Stimulated activated CD8-positive, alpha-beta memory T cell treated with anti-CD3 and anti-CD28 coated beads, Interleukin-7, amount 100 ng/mL, for 1 hour (primary cell): ENCODE measurements at places on chromosomes 2 and 18.

DNA sequence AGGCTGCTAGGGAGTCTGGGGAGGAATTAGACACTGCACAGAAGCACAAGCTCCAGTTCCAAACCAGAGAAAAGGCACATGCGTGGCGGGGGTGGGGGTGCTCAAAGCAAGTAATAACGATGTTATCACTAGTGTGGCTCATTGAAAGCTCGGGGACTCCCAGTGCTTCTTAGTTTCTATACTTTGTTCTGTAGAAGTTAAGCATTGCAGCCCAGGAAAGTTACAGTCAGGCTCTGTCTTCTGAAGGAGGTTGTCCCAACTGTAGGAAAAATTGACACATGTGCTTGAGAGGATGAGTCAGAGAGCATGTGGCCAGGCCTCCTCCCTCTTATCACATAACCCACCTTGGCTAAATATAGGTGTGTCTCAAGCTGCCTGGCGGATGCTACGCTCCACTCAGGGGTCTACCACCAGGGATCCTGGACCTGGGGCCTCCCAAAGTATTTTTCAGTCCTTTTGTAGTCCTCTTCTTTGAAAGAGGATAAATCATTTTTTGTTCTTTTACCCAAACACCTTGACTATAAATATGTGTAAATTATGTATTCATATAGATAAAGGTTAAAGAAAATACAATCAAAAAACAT lies 3.8 kb downstream of the GALNT5 start:
- DNase-seq = no peak

DNA sequence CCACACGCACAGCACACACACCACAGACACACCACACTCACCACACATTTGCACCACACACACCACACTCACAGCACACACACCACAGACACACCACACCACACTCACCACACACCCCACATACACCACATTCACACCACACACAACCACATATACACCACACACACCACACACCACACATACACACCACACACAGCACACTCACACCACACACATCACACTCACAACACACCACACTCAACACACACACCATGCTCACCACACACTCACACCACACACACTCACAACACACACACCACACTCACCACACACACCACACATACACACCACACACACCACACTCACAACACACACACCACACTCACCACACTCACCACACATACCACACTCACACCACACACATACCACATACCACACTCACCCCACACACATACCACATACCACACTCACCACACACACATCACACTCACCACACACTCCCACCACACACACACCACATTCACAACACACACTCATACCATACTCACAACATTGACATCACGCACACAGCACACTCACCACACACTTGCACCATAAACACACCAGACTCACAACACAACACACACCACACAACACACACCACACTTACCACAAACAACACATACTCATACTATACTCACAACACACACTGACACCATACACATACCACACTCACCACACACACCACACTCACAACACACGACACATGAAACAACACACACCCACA lies 60.0 kb downstream of the SDC1 start:
- no peak for DNase-seq

GRCh38 chr18:77894060-77894459 lies 644.4 kb downstream of the GALR1 start:
- no peak for DNase-seq

DNA sequence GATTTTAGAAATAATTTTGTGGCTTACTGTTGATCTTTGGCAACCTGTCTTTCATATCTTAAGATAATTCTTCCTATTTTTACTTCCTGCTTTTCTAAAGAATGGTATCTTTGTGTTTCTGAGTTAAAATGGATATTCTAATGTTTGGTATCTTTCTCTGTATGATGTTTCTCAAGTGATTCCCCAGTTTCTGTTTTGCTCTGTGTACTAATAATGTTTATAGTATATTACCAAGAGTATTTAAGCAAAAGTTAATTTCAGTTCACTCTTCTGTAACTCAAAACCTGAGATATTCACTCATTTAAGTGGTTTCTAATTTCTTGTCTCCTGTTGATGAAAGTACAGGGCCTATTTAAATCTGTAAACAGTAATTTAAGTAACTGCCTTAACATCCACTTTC lies 58.3 kb downstream of the CCDC150 start:
- no peak for DNase-seq

DNA sequence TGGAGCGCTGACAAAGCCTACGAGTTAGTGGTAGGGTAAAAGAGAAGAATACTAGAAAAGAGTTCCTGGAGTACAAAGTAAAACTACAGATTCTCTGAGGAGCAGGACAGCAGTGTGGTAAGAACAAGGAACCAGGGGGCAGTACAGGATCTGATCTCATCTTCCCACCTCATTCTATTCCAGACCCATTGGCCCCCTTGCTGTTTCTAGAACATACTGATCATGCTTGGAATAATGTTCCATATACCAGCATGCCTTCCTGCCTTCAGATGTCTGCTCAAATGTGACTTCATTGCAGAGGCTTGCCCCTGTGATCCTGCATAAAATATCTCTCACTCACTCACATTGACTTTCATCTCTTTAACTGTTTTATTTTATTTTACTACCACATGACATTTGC lies 19.3 kb downstream of the MSGN1 start:
- no peak for DNase-seq

- DNase-seq = peak; percentile 74
These were observed 1.1 kb upstream of the CXCR4 start for GRCh38 chr2:136118819-136119716.

DNA sequence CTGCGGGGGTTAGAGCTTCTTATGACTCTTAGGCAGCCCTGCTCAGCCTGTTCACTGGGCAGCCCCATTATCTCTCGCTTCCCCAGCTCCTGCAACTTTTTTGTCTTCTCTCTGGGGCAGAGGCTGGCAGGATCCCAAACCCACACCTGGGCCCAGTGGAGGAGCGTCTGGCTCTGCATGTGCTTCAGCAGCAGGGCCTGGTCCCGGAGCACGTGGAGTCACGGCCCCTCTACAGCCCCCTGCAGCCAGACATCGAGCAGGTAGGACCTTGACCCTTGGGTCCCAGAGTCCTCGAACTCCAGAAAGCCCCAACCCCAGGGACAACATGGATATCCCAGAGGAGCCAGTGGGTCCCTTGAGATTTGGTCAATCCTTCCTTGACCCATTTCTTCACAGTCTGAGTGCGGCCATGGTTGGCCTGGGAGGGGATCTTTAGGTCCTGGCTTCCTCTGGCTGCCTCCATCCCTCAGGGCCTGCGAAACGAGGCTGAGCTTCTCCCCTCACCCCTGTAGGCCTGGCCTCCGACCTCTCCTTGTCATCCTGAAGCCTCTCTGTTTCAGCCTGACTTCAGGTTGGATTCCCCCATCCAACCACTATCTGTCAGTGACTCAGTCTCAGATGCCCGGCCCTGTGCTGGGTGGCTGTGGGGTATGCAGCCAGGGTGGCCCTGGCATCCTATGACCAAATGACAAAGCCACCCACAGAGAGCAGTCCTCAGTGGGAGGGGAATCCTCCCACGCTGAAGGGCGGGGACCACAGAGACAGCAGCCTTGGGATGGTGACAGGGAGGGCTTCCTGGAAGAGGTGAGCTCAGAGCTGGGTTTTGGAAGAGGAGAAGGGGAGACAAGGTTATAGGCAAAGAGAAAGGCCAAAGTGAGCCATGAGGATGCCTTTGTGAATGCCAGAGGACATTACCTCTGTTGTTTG lies 214.2 kb downstream of the DYSF start:
- no peak for DNase-seq

DNA sequence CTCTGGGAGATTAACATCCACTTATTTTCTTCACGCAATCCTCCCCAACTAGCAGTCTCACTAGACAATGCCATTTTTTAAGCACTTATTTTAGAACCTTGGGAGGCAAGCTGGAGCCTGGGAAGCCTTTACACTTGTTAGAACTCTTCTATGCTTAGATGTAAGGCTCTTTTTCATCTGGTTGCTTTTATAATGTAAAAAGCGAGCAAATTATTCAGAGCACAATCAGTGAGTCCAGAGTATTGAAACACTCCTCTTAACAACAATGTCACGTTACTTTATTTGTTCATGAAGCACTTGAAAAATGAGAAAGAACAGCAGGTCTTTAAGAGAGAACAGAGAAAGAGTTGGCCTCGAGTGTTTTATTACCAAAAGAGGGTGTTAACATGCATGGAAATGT lies 84.1 kb upstream of the SLC8A1 start:
- no peak for DNase-seq

DNA sequence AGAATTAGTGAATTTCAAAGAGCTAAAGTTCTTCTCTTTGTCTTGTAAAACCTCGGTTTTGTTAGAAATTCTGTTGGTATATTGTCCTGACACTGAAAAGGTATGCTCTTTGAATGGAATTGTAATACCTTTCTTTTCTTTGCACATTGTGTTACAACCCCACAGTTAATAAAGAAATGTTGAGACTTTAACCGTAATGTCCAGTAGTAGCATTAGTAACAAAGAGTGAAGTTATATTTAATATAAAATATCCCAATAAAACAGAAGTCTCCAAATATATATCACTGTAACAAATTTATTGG lies 69.8 kb downstream of the EHBP1 start:
- no peak for DNase-seq

DNA sequence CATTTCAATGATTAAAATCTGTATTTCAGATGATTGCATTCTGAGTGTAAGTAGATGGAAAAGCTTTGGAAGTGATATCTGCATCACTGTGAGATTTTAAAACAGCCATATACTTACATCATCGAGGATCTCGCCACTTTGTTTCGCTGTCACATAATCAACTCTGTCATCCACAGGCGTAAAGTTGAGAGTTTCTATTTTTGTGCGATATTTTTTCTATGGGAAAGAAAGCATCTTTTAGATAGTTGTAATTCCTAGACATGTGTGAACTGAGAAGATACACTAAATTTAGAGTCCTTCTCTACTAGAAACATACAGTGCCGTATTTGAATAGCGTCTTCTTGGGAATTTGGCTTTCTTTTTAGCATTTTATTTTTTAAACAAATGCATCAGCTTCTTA lies 158.8 kb downstream of the RIF1 start:
- no peak for DNase-seq

DNA sequence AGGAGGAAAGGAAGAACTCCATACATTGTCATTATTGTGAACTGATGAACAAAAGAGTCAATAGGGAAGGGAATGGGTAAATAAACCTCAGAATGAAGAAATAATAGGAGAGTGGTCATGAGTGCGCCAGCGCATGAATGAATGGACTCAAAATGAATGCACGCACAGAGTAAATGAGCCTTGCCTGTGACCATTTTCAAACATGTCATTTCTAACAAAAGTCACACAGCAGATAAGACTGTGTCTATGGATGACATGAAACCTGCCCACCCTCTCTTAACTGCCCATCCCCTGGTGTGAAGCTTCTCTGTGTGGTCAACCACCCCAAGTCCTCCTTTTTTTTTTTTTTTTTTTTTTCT lies 121.1 kb upstream of the TEX51 start:
- no peak for DNase-seq

DNA sequence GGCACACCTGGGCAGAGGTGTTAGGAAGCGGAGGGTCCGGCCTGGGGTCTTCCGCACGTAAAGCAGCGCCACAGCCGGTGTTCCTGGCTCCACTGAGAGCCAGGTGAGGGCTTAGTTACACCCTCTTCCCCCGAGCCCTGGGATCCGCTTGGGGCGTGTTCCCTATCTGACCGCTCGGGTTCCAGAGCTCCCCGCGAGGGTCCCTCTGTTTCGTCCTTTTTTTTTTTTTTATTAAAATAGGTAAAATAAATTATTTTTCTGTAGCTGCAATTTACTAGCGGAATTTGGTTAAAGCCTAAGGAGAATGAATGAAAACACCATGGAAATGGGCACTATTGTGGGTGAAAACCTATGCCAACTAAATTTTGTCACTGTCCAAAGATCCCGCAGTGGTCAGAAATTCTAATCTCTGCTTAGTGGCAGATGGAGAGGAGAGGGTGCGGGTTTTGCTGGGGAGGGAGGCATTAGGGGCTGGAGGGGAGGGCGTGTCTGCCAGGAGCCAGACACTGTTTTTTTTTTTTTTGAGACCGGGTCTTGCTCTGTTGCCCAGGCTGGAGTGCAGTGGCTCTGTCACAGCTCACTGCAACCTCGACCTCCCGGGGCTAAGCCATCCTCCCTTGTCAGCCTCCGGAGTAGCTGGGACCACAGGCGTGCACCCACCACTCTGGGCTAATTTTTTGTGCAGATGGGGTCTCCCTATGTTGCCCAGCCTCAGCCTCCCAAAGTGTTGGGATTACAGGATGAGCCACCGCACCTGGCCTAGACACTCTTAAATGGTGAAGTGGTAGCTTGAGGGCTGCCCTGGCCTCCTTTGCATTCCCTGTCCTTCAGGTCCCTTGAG lies 834 bp downstream of the PDCL3 start:
- DNase-seq = no peak

GRCh38 chr2:202133909-202134265 lies 60.8 kb downstream of the KIAA2012 start:
- no peak for DNase-seq

DNA sequence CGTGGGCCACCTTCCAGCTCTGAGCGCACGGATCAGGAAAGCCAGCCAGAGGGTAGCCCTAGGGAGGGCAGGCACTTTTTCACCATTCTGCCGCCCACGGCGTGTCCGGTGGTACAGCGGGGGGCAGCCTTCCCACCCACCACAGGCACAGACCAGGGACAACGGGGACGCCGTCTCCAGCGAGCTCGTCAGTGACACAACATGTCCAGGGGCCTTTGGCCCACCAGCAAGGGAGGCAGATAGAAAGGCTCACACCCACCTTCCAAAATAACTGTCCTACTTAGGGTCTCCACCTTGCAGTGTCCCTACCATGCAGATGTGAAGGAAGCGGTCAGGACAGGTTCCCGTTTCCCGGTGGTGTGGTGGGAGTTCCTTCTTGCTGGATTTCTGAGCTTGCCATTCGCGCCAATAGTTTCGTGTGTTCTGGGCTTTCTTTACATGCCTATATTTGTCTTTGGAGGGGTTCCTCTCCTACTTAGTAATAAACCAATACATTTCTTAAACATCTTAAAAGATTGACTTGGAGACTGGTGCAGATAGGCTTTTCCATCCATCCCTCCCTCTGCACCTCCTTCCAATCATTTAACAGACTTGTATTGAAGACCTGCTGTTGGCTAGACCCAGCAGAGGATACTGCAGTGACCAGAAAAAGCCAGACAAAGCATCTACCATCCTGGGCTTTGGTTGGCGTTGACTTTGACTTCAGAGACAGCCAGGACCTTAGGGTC lies 872 bp downstream of the ASB1 start:
- DNase-seq = no peak

DNA sequence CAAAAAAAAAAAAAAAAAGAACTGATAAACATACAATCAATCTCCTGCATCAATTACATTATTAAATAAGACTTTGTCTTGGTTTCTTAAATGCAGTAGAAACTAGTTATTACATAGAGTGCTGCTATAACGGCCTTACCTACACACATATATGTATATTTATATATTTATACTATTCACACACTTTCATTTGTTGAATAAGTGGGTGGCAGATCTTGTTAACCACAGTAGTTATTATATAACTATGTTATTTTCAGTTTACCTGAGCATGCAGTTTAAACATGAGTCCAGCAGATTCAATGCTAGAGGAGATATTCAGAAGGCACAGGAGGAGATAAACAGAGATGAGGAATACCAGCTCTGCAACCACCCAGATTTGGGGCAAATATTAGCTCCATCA lies 81.5 kb upstream of the CD226 start:
- no peak for DNase-seq
